ENCODE measurements at places on chromosomes 12 and 14.

- no peak for DNase-seq
Observed at GRCh38 chr14:55117803-55118441, 11.1 kb upstream of the LGALS3 start.

DNA sequence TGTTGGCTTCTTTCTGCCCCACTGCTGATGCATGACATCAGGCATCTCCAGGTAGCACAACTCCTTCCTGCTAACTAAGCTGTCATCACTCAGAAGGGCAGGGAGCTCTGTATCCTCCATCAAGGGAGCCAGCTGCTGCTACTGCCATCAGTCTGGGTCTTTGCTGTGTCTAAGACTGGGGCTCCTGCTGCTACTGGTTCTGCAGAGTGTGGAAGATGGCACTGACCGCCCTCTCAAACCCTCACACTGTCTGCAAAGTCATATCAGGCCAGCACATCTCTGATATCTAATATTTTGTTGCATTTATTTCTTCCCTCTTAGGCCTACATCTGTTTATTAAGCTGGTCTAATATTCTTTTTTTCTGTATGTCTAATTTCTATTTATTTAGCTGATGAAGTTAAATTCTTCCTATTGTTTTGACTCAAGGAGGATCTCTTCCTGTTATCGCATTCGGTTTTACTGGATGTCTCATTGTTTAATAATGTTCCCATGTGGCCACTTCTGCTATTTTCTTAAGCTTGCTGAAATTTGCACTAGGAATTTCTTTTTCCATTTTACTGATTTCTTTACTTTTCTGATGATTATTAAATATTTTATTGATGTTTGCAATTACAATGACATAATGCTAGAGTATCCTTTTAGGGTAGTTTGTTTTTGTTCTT is 7.6 kb upstream of the E2F7 start:
- no peak for DNase-seq

DNA sequence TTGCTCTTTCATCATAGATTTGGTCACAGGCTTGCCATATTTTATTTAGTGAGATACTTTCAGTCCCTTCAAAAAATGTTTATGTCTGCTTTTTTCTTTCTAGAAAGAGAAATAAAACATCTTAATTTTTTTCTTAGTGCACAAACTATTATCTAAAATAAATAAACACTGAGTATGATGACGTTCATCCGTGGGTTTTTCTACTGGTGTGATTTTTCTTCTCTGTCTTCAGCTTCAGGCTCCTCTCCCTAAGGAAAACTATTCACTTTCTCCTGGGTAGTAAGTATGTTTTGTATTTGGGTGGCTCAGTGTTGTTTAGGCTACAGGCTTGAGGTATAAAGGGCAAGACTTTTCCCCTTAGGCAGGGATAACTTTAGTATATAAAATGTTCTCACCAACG is 154.7 kb downstream of the DACT1 start:
- no peak for DNase-seq

DNA sequence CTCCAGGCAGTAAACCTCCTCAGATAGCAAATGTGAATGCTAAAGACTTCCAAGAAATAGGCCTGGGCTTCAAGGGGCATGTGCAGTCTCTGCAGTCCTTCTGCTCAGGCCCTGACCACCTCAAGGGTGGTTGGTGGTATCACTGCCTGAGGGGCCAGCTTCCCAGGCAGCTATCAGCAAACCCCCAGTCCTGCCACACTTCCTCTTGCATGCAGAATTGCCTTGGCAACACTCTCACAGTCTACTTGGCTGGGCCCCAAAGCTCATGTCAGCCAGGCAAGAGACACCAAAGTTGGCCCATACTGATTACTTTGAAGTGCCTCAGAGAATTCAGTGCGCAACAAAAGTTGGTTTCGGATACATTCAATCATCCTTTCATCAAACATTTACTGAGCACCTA is 3.5 kb upstream of the ASB8 start:
- DNase-seq: no peak

GRCh38 chr14:73726025-73726961 is 12.1 kb upstream of the PNMA1 start:
- no peak for DNase-seq

- no peak for DNase-seq
Observed at GRCh38 chr12:19058235-19059021, 71.1 kb upstream of the PLEKHA5 start.

DNA sequence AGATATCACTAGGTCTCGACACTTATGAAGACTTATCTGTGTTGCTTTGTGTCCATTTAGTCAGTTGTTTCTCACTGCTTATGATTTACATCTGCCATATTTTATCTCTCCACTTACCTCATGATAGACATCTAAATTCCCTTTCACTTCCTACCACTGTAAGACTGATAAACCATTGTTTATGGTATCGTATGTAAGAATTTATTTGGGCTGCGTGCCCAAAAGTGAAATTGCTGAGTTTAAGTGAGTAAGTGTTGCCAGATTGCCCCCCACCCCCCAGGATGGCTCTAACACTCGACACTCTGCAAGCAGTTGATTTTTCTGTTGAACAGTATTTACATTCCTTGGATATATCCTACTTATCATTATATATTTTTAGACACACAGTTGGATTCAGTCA is 69.9 kb upstream of the MON2 start:
- no peak for DNase-seq

GRCh38 chr14:102900631-102901571 is 21.6 kb upstream of the AMN start:
- no peak for DNase-seq
